ENCODE measurements at places on chromosomes 6 and 20.

DNA sequence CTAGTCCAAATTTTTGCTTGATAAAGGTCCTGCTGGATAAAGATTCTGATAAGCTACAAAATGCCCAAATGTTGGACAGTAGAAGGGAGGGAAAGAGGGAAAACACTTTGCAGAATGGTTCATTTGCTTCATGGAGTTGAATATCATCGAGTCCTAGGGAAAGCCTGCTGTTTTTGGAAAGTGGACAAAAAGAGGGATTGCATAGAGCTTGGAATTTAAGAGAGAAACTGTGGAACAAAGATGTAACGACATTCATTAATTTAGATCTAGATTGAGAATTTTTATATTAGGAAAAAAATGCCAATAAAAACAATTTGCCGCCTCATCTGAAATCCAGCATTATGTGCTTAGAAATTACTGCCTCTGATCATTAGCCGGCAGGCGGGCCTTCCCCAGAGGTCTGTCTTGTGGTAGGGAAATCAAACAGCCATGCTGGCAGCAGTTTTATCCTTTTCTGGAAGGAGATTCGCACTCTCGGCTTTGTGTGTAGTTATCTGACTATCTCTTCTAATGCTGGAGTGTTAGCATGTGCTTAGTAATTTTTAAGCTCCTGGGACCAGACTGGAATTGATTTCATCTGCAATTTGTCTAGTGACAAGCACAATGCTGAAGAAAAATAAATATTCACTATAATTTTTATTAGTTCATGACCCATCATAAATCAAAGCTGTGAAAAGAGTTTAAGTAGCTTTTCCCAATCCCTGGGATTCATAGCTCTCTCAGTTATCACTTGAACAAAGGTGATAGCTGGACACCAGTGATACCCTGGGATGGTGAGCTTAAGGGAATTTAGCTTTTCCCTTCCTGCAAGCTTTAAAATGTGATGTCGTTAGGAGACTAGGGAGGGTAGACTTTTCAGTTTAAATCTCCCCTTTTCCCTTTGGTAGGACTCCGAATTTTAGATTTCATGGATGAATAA lies 329.5 kb downstream of the PRL start:
- DNase-seq: no peak

- DNase-seq: no peak
These were observed 2.8 kb upstream of the TFAP2A start for GRCh38 chr6:10417681-10418104.

GRCh38 chr6:53741034-53741823 lies 53.6 kb upstream of the LRRC1 start:
- DNase-seq: no peak

DNA sequence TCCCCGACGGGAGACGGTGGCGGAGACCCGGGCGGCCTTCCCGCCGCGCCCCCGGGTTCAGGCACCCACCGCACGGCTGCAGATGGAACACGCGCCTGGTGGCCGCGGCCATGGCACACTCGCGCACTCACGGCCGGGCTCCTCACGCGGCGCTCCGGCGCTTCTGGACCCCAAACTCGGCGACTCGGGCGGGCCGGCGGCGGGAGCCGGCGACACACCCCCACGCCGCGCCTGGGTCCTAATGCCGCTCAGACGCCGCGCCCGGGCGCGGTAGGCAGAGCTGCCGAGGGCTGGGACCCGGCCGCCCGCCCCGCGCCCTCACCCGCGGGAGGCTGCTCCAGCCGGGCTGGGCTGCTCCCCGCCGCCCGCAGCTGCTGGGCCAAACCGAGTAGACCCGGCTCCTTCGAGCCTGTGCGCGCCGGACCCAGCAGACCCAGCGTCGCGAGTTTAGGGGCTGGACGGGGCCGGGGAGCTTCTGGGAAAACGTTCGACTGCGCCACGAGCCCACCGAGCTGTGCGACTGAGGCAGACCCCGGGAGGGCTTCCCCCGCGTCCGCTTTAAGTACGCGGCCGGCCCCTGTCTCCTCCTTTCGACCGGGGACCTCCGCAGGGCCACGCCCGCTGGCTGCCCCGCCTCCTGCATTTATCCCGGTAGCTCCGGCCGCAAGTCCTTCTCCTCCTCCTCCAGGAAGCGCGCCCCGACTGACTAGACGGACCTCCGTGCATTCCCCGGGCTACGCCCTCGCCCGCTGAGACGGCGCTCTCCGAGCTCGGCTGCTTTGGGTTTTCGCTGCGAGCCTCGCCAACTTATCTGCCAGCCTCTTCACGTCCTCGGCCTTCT lies at the start of gene SLC4A11:
SLC4A11 (minus strand) TSS at position 165 of the 841 bp plus-strand sequence; CDS start at position 112, 53 bp downstream.
- DNase-seq: peak; percentile 27

DNA sequence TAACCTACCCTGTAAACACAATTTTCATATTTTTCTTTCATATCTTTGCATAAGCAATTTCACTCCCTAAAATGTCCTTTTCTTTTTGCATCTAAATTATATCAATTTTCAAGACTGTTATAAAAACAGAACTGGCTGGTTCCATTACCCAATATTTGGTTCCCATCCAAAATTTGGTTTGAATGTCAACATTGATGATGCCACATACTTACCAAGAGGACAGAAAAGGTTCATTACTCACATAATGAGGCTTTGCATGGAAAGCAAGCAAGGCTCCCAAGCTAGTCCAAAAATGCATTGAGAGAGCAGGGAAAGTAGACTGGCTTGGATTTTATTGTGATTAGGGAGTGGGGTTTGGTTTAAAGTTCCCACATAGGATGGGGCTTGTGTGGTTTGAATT lies 144.4 kb upstream of the AKIRIN2 start:
- no peak for DNase-seq

GRCh38 chr6:27862396-27863066 lies 49.7 kb downstream of the OR2B2 start:
- no peak for DNase-seq

DNA sequence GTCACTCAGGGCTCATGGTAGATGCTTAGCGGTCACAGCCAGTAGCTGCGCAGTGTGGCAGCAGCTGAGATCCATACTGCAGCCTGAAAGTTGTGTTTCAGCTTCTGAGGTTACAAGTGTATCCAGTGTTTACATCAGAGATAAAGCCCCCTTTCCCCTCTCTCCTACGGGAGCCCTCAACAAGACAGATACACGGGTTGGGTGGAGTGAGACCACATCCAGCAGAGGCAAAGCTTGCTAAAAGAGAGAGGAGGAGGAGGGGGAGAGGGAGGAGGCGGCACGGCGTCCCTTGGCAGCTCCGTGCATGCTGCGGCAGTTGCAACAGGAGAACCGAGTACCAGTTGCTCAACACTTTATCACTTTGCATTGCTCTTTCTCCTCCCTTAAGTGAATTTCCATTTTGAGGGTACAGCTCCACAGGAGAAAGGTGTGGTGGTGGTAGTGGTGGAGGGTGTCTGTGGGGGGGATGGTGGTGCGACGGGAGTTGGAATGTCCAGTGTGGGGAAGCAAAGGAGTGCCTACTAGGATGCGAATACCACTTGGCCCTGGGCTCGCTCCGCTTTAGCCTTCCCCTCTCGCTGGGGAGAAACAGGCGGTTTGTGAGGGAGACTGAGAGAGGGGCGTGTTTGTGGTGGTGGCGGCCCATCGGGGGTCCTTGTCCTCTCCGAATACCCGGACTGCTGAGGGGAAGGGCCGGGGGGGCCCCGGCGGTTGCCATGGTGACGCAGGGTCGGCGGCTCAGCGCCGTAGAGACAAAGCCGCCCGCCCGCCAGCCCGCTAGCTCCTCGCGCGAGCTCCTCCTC lies 405 bp upstream of the RNF182 start:
- DNase-seq: peak; percentile 14

GRCh38 chr20:57835588-57836455 lies 126.0 kb upstream of the PMEPA1 start:
- no peak for DNase-seq

DNA sequence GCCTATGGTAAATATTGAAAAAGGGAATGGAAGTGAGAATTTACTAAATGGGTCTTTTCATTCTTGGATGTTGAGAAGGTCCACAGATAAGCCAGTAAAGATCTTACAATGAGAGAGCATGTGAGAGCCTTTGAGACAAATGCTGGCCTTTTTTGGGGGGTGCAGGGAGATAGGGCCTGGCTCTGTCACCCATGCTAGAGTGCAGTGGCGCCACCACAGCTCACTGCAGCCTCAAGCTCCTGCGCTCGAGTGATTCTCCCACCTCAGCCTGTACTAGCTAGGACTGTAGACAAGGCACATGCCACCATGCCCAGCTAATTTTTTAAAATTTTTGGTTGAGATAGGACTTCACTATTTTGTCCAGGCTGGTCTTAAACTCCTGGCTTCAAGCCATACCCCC lies 63.2 kb upstream of the TMEM181 start:
- DNase-seq: no peak

- no peak for DNase-seq
These were observed 566.4 kb upstream of the MAN1A1 start for GRCh38 chr6:119915971-119916370.

DNA sequence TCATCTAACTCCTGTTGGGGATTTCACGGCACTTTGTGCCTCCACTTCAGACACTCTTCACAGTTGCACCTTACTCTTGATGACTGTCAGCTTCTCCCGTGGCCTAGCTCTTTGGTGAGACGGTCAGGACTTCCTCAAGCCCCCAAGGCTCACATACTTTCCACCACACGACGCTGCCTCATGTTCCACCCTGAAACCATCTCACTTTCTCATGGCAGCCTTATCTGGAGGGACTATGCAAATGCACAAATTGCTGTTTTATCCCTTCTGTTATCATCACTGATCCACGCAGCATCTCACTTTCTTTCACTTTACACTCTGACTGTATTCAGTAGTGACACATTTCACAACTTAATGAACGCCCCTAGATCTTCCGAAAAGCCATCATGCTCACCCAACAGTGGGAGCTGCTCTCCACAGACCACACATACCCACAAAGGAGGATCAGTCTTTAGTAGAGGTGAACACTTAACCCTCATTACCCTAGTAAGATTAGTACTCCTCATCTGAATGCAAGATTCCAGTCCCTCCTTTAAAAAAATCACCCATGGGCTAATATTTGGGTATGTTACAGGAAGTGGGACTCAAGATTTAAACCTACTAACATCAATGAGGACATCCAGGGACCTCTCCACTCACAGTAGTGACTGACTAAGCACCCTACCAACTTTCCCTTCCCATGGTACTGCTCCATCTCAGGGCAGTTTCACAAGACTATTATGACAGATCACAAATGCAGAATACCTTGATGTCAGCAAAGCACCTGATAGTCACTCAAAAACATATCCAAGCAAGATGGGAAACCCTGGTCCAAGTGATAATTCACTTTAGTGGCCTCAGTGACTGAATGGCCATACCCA lies 35.4 kb downstream of the FYN start:
- peak; percentile 60 for DNase-seq

DNA sequence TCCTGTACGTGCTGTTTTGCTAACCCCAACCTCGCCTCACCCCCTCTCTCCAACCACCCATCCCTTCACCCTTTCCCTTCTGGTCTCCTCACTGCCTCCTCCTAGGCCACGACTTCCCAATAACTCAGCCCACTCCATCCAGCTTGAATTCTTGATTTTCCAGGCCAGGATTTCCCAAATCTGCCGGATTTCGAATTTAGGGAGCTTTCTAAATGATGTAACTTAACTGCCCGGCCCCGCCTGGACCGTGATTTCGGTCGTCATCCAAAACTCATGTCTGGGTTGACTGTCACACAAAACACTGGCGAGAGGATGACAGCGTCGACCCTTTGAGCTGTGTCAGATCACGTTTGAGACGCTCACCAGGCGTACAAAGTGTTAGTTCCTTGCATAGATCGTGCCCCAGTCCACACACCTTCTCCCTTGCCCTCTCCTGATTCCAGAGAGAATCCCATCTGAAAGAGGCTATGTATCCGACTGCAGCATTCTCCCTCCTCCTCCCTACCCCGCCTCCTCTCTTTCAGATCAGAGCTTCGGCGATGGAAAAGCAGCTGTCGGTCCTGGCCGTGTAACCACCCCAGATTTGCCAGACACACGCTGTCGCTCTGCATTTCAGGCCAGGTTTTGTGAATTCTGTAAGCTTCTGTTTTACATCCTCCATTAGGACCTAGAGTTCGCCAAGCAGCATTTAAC lies 168.2 kb downstream of the GPX5 start:
- DNase-seq: no peak

DNA sequence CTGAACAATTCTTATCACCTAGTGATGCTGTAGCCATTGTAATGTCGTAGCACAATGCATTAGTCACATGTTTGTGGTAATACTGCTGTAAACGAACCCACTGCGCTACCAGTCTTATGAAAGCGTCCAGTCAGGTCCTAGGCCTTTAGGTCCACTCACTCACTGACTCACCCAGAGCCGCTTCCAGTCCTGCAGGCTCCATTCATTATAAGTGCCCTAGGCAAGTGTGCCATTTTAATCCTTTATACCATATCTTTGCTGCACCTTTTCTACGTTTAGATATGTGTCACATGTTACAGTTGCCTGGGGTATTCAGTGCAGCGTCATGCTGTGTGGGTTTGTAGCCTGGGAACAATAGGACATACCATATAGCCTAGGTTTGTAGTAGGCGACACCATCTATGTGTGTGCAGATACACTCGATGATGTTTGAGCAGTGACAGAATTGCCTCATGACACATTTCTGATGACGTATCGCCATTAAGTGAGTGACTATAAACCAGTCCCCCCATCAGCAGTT lies 15.4 kb downstream of the IGF2R start:
- DNase-seq: no peak

DNA sequence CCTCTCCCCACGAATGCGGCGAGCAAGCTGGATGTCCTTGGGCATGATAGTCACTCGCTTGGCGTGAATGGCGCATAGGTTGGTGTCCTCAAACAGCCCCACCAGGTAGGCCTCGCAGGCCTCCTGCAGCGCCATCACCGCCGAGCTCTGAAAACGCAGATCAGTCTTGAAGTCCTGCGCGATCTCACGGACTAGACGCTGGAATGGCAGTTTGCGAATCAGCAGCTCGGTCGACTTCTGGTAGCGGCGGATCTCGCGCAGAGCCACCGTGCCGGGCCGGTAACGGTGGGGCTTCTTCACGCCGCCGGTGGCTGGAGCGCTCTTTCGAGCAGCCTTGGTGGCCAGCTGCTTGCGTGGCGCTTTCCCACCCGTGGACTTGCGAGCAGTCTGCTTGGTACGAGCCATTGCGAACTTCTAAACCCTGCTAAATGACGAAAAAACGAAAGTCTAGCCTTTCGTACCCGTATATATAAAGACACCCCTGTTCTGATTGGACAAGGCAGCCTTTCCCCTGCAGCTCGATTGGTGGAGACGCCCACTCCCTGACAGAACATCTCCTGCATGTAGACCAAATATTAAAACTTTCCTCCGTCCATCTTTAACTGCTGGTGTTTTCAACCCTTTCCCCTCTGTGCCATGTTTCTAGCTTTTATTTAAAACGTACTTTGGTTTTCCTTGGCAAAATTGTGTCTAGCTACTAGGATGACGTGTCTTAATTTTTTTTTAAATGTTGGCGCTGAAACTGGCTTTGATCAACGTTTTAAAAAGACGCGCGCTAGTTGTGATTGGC lies 109.8 kb downstream of the HFE start:
- peak; percentile 84 for DNase-seq

Data from activated T-helper 1 cell treated with anti-CD3 and anti-CD28 coated beads, Interleukin-12 subunit alpha, Interleukin-12 subunit beta, Interleukin-2, Interleukin-4 antibody, amounts not matched to agents 30 ng/mL and 10 ng/mL and 1 ng/mL, durations not matched to agents 14 hours and 24 hours and 36 hours (primary cell).